ENCODE measurements at places on chromosomes 3 and 15.

- no peak for DNase-seq
Observed at GRCh38 chr3:66656609-66657008, 155.8 kb upstream of the LRIG1 start.

DNA sequence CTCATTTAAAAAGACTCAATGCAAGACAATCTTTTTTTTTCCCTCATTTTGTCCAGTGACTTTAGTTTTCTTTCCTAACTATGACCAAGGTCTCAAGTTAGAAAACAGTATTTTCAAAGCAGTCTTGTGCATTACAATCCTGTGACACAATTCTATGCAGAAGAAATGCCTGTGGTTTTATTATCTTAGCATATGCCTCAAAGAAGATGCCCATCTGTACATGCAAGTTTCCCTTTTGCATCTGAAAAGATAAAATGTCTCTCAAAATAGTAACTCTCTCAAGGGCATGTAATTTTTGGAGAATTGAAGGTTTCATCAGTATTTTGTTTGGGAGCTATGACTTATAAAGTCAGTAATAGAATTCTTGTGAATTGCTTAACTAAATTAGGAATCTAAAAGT is 292.0 kb upstream of the SUCLG2 start:
- no peak for DNase-seq

DNA sequence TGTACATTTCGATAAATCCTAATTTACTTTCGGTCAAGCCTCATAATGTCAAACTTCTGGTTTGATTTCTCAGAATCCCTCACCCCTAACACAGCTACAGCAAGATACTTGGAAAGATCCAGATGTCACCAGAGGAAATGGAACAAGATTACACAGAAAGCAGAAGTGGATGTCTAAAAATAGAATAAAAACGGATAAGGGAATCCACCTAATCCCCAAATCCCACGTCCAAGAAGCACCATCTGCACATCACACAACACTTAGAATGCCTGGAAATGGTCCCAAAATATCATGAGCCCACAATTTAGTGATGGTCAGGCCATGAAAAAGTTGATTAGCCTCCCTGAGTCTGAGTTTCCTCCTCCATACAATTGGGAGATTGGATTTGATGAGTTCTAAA is 61.7 kb downstream of the AGTR1 start:
- no peak for DNase-seq

GRCh38 chr15:88681610-88682221 is 42.9 kb downstream of the ISG20 start:
- DNase-seq, result no peak

- no peak for DNase-seq
Observed at GRCh38 chr3:99645277-99646106, 7.1 kb downstream of the COL8A1 start.

DNA sequence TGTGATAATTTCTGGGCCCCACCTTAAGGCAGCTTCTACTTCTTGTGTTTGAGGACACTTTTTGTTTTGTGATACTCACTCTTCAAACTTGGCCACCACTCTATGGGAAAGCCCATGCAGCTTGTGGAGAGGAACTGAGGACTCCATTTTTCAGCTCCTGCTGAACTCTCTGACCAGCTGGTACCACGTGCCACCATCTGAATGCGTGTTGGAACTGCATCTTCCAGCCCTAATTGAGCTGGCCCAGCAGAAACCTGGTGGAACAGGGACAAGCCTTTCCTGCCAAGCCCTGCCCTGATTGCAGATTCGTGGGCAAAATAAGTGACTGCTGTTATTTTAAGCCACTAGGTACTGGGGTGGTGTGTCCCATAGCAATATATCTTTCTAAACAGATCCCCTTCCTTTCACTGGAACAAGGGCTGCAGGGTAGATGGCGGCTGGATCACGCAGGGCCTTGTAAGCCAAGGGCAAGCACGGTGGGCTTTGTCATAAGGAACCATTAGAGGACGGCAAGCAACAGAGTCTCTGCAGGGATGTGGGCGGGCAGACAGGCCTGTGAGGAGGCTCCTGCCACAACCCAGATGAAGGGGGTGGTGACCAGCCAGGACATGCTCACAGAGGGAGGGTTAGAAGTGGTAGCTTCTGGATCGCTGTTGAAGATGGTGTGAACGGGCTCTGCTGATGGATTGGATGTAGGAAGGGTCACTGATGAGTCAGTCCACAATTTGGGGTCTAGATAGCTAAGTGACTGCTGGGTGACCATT is 9.5 kb downstream of the H1-8 start:
- no peak for DNase-seq

DNA sequence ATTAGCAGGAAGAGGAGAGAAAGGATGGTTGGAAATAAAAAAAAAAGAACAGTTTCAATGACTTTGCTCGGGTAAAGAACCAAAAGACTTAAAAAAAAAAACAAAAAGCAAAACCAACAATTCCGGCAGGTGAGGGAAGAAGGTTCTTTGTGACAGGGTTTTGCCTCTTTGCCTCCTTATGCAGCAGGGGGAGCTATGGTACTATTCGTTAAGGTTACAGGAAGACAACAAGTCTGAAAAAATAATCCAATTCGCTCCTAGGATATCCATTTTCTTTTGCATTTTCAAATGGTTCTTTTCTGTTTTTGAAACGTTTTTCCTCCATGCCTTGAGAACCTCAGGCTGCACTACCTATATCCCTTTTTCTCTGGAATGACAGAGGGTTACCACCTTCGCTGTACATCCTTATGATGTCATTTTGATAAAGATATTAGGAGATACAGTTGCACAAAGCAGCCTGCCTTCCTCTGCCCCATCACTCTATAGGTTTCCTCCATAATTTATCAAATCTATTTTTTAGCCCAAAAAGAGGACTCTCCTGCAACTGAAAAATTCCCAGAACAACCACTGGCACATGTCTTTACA is 55.0 kb downstream of the CFAP20DC start:
- no peak for DNase-seq

GRCh38 chr3:16522834-16523233 is 9.3 kb upstream of the RFTN1 start:
- no peak for DNase-seq

DNA sequence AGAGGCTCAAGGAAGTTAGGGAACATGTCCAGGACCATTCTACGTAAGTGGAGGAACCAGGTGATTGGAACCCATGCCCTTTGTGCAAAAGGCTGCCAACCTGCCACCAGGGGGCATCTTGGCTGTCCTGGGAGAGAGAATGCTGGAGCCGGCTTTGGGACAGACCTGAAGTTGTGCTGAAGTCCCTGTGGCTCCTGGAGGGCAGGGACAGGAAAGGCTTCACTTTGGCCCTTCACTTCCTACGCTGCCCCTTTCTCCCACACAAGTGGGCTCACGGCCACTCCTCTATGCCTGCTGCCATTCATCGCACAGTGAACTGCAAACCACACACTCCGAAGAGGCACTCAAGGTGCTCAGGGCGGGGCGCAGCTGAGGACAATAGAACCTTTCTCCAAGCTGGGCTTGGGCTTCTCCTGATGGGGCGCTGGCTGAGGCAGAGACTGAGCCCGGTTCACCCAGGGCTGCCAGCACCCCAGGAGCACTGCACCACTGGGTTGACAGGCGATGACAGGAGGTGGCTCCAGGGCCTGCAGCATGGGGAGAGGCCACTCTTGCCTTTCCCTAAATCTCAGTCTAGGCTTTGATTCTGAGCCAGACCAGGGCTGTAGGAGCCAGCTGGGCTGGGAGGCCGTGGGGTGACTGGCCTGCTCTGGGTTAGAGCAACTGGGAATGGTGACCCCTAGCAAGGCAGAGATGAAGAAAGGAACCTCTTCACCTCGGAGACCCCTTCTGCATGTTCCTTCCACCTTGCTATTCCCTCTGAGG is 8.4 kb downstream of the SHF start:
- no peak for DNase-seq

- DNase-seq, result no peak
Observed at GRCh38 chr3:18411541-18411940, 13.6 kb downstream of the SATB1 start.

DNA sequence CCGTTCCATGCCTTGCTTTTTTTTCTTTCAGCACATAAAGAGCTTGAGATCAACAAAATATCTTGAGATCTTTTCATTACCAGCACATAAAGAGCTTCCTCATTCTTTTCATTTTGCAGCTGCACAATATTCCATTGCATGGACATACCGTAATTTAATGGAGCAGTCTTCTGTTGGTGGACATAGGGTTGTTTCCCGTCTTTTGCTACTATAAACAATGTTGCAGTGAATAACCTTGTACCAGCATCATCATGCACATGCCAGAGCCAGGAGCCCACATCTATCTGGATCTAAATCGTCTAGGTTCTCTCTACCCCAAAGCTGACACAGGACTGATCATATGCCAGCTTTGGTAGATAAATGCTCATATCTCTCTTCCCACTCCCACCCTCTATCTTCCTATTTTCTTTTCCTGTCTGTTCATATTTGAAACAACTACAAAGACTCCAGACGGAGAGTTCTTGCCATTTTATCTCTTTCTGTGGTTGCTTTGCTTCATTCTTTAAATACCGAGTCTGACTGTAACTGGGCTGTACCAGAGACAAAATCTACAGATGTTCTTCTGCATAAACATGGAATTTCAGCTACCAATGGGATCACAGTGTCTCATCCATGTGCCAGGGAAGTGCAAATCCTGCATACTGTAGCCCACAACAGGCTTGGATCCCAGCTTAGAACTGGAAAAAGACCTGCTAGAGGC is 47.1 kb upstream of the AKAP13 start:
- DNase-seq, result no peak

GRCh38 chr15:57948351-57949289 is 116.9 kb downstream of the ALDH1A2 start:
- no peak for DNase-seq

GRCh38 chr15:43799945-43800285 is at the start of gene SERINC4:
TSS of gene SERINC4 (minus strand) at chr15:43800220. CDS start at chr15:43799986, 234 bp downstream.
- DNase-seq, result no peak
